Hepatic stellate cell (primary cell): ENCODE measurements at places on chromosomes 1 and 21.

GRCh38 chr21:40164905-40165772 is 297.9 kb downstream of the PCP4 start:
- DNase-seq: no peak

- DNase-seq: no peak
These were observed 47.3 kb upstream of the RCC1 start for GRCh38 chr1:28458237-28459228.

GRCh38 chr1:191729742-191730141 is 428.5 kb upstream of the RGS18 start:
- DNase-seq: no peak

DNA sequence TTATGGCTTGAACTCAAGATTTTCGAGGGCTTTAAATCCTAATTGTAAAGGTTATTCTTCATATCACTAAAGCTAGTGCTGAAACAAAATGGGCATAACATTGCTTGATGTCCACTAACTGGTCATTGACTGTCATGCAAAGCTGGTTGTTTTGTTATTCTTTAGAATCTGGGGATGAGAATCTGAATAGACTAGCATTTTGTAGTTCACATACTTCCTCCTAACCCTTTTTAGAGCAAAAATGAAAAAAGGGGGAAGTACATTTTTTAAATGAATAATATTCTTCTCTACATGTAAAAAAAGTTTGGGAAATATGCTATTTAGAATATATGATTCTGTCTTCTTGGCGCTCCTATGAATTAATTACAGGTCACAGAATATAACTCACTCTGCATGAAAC is 72.2 kb upstream of the HMCN1 start:
- no peak for DNase-seq

- DNase-seq: no peak
These were observed 261.9 kb downstream of the VAV3 start for GRCh38 chr1:107702946-107703571.

- no peak for DNase-seq
These were observed 112.7 kb upstream of the WNT4 start for GRCh38 chr1:22255341-22256212.

DNA sequence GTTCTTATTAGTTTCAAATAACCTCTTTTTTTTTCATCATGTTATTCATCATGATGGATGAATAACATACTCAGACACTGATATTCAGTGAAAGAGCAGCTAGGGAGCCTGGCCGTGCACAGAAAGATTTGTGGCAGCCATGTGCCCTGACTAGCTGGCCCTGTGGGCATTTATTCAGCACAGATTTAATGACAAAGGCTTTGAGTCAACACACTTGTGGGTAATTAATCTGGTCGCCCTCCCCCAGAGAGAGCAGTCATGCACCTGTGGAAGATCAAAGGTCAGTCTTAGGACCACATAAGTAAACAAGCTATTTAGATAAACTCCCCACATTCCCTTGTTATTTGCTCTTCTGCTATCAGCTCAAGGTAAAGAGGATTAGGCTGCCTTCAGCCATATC is 153.2 kb upstream of the HMCN1 start:
- DNase-seq: no peak

GRCh38 chr1:40971966-40972365 is 7.5 kb upstream of the CTPS1 start:
- no peak for DNase-seq

- DNase-seq: no peak
These were observed 57.9 kb downstream of the PTPRF start for GRCh38 chr1:43588592-43588991.
